ENCODE measurements at places on chromosomes 6 and 20. TPM values are rescaled to one million over a fixed set of nuclear protein-coding genes. Genes with fewer than 3 reads are reported as not detected.

- H3K36me3 ChIP-seq, result no peaks in the 10 kb centered on the region
- no peaks in the 10 kb centered on the region for H3K27me3 ChIP-seq
- DNase-seq, result no peak
- H3K4me3 ChIP-seq, result no peak overlapping the region
- H3K4me1 ChIP-seq, result no peaks in the 10 kb centered on the region
Measured at GRCh38 chr6:108868647-108869046, 20.4 kb downstream of the ARMC2 start.

DNA sequence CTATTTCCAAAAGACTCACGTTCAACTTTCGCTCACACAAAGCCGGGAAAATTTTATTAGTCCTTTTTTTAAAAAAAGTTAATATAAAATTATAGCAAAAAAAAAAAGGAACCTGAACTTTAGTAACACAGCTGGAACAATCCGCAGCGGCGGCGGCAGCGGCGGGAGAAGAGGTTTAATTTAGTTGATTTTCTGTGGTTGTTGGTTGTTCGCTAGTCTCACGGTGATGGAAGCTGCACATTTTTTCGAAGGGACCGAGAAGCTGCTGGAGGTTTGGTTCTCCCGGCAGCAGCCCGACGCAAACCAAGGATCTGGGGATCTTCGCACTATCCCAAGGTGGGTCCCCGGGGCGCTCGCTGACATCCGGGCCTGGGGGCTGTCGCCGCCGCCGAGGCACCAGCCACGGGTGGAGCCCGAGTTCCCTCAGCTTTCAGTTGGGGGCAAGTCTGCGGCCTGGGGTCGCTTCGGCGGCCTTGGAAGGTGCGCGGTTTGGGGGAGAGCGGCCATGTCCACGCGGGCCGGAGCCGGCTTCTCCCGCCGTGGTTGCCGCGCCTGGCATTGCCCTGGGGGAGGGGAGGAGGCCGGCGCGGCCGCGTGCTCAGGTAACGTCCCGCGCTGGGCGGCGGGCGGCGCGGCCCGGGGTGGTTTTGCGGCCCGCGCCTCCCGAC, 429 bp downstream of the AMD1 start:
- DNase-seq, result peak; percentile 61
- peak overlapping the region; percentile 91 for H3K4me3 ChIP-seq
- H3K4me1 ChIP-seq, result peaks cover 25% of the 10 kb centered on the region
- H3K27me3 ChIP-seq, result no peaks in the 10 kb centered on the region
- H3K36me3 ChIP-seq, result no peaks in the 10 kb centered on the region
- H3K27ac ChIP-seq, result peak overlapping the region; percentile 92

GRCh38 chr20:23835716-23836115, 9.2 kb upstream of the CST2 start:
- no peaks in the 10 kb centered on the region for H3K27me3 ChIP-seq
- no peaks in the 10 kb centered on the region for H3K4me1 ChIP-seq
- no peaks in the 10 kb centered on the region for H3K36me3 ChIP-seq

DNA sequence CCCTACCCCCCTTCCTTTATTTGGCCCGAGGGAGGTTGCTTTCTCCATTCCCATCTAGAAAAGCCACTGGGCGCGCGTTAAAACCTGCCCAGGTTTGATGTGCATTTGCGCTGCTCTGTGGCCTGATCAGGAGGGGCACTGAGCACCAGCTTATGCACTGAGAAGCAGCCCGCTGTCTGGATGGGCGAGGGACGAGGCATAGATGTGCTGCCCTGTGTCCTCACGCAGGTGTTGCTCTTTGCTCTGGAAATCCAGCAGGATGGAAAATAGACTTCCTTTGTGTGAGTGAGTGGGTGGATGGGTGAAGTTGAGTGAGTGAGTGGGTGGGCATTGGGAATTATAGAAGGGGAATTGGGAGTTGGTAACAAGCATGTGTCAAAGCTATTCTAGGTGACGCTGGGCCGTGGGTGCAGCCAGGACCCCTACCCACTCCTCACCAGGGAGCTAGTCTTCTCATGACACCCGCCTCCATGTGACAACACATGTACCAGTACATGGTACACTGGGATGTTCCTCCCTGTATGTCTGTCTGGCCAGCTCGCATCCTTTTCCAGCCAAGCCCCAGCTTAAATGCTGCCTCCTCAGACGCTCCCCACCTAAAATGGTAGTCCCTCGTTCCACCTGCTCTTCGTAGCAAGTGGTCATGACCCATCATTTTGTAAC, 162.6 kb downstream of the DTNBP1 start:
- H3K36me3 ChIP-seq, result no peaks in the 10 kb centered on the region
- H3K4me3 ChIP-seq, result no peak overlapping the region
- no peaks in the 10 kb centered on the region for H3K4me1 ChIP-seq
- H3K27ac ChIP-seq, result no peak overlapping the region
- DNase-seq, result peak; percentile 12

DNA sequence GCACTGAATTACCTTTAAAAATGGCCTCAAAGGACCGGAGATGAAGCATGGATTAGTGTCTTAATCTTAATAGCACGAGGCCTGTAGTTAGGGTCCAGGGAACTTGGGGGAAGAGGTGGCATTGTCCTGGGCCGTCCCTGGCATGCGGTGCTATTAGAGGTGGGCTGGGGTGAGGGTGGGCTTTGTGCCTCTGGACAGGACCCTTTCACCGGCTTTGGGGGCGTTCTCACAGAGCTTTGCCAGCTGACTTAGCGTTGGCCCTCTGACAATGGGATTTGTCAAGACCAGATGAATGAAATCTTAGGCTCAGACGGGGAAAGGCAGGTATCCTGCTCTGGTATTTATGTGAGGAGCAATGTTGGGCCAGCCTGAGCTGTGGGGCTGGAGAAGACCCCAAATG, 59.6 kb downstream of the ERMARD start:
- no peak overlapping the region for H3K27ac ChIP-seq
- no peaks in the 10 kb centered on the region for H3K27me3 ChIP-seq
- no peak for DNase-seq
- H3K4me1 ChIP-seq, result no peaks in the 10 kb centered on the region
- H3K36me3 ChIP-seq, result no peaks in the 10 kb centered on the region

ACSS1 gene
- 42.1 TPM for total RNA-seq

MARCKS gene
- 42.0 TPM for total RNA-seq
